Activated effector memory CD4-positive, alpha-beta T cell treated with Interleukin-2 at 50 U/mL for 16 hours (primary cell): ENCODE measurements at places on chromosomes 5 and 9.

- no peak for DNase-seq
These were observed 29.2 kb downstream of the STOM start for GRCh38 chr9:121340676-121341392.

DNA sequence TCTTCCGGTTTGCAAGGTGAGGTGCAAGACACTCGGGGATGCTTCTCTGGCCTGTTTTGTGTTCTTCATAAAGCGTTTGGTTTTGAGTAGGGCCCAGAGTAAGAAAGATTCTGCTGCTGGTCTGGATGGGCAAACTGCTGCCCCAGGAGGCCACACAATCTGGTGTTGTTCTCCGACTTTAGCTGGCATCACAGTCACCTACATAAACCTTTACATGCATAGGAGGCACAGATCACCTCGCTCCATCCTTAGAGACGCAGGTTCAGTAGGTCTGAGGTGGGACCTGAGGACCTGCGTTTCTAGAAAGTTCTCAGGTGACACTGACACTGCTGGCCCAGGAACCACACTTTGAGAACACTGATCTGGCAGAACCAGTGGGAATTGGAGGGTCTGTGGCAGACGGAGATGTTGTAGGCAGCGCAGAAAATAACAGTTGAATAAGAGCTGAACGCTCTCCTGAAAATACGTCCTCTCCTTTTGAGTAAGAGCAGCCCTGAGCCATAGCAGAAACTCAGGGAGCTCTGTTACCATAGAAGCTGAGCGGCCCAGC lies 3.9 kb upstream of the SLC6A3 start:
- no peak for DNase-seq

DNA sequence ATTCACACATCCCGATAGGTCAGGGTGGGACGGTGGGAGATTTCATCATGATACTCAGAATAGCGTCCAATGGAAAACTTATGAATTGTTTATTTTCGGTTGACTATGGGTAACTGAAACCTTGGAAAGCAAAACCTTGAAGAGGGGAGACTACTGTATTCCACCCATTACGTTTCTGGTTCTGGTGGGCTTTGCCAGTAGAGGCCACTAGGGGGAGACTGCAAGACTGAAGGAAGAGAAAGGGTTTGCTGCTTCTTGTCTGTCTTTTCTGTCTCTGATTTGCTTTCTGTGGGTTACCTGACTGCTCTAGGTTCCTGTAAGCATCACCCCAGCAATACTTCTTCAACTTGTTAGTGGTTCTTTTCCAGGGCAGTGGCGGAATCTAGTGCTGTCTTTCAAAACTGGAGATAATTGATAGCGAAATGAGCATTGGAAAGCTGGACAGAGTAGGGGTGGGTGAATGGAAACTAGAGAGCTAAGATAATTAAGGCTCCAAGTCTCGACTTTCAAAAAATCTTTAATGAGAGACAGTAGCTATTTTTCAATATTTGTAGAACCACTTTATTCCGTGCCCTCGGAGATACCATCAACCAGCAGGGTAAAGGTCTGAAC lies 27.0 kb downstream of the GRIN3A start:
- no peak for DNase-seq

DNA sequence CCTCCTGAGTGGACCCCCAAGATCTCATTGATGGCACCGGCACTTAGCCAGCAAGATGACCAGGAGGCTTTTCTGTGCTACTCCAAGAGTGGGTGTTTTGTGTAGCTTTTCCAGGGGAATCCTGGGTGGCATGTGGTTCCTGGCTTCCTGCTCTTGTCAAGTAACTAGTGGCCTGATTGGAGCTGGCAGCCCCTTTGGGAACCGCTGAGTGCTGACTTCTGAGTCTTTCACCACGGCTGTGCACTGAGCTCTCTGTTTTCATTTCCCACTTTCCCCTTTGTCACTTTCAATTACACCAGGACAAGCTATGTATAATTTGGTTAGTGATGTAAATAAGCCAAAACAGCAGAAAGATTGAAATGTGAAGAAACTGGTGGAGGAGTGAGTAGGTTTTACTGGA lies 255.4 kb downstream of the GOLPH3 start:
- DNase-seq = no peak

- peak; percentile 32 for DNase-seq
These were observed 18.3 kb upstream of the TERT start for GRCh38 chr5:1312993-1313833.

GRCh38 chr9:109107402-109108240 lies 12.1 kb downstream of the TMEM245 start:
- DNase-seq = no peak

- DNase-seq = no peak
These were observed 87.3 kb downstream of the SERINC5 start for GRCh38 chr5:80168388-80169028.

DNA sequence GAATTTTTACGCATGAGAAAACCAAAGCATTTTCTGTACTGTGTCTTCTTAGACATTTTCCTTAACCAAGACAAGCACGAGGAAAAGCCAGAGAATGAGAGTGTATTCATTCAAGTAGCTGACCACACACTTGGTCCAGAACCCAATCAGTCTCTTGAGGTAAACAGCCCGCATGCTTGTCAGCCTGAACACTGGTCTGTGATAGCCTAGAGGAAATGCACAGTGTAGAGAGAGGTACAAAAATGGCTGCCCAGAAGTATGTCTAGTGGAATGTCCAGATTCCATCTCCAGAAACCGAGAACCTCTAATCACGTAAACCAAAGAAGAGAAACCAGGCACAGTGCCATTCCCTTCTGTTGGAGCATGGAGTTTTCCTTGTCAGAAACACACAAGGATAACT lies 80.0 kb upstream of the SNX2 start:
- DNase-seq = no peak

DNA sequence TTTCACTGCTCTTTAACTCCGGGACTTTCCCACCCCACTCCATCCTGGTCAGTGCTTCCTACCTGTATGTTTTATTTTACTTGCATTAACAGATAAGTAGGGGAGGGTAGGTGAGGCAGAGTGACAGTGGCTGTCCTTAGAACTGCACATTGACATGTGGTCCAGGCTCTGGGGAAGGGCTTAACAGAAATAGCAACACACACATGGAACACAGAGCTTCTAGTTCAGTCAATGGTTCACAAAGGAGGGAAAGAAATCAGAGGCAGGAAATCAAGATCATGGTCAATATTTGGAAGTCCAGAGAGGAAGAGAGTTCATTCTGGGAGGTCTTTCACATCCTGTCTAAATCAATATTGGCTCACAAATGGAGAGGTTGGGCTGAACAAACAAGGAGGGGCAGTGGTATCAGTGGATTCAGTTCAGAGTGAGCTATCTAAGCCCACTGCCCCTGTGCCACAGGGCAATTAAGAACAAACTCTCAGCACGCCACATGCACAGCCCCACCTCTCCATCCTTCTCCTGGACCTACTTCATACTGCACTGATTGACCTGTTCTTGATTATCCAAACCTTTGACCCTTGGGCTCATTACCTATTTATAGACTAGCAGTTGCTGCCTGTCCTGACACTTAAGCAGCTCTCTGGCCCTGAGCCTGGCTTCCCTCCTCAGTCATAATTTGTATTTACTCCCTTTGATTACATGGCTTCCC lies 6.2 kb upstream of the VPS13A start:
- no peak for DNase-seq

GRCh38 chr5:115457571-115457970 lies 87.0 kb downstream of the FEM1C start:
- DNase-seq = no peak

DNA sequence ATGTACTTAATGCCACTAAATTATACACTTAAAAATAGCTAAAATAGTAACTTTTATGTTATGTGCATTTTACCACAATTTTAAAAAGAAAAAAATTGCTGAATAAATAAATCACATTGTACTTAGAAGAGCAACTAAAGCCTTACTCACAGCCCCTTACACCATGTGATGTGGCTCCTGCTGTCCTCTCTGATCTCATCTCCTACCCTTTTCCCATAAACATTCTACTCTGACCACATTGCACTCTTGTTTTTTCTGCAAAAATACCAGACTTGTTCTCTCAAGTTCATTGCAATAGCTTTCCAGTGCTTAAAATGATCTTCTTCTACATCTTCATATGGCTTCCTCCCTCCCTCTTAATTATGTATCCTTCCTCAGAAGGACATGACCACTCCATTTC lies 268.4 kb downstream of the ELAVL2 start:
- DNase-seq = no peak

- no peak for DNase-seq
These were observed 38.9 kb upstream of the TNFAIP8 start for GRCh38 chr5:119316906-119317305.

- DNase-seq = no peak
These were observed 121.2 kb downstream of the CHSY3 start for GRCh38 chr5:130025511-130025910.

GRCh38 chr9:82554381-82554780 lies 508.6 kb downstream of the RASEF start:
- no peak for DNase-seq

DNA sequence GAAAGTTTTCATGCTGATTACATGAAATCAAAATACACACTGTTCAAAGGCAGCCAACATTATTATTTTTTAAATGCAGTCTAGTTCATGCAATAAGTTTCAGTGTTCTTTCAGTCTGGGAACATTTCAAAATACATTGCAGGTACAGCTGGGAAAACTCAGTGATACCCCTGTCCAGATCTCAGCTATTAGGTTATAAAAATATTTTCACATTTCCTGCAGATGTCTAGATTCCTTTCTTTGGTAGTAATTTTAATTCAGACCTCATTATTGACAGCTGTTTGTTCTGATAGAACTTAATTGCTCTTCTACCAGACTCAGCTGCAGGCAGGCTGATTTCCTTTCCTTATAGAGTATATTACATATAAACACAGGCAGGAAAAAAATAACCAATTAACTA lies 556.8 kb upstream of the DMAC1 start:
- no peak for DNase-seq

- no peak for DNase-seq
These were observed 4.9 kb upstream of the LHX2 start for GRCh38 chr9:124006448-124007361.

DNA sequence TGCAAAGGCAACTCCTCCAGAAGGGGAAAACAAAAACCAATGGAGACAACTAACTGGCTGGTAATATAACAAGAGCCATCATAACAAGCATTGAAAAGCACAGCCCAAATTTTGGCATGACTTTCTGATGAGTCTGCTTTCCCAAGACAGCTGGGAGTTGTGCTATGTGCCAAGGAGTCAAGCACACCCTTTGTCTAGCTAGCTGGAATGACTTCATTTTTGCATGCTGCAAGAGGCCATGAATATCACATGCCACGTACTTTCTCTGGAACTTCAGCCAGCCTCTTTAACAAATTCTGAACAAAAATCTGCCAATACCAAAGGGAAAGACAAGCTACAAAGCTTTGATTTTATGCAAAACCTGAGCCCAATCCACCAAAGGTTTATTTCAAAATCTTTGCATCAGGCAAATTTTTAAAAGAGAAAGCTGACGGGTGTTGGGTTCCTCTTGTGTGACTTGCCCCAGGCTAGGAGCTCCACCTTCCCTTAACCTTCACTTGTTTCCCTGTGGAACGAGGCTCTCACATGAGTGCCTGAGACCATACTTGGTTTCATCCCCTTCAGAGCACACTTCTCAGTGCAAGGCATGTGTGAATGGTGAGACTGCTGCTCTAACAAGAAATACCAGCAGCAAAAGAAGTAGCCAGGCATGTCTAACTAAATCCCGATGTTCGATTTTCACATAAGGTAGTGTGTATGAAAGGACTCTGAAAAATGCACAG lies 47.3 kb downstream of the S1PR3 start:
- DNase-seq = no peak

DNA sequence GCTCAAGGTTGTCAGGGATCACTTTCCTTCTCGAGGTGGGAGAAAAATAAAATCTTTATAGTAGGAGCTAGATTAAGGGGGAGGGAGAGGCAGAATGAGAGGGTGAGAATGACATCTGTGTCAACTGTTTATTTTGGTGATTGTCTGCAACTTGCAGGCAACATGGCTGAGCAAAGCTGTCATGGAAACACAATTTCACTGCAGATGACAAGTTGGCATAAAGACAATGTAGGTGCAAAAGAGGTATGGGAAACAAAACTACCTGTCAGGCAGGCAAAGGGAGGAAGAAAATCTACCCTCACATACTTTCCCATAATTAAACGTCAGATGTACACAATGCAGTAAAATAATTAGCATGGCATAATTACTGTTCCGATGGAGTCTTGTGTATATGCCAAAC lies 167.4 kb downstream of the SLIT3 start:
- no peak for DNase-seq

- DNase-seq = no peak
These were observed 102.4 kb downstream of the ZNF354C start for GRCh38 chr5:179162351-179163235.

DNA sequence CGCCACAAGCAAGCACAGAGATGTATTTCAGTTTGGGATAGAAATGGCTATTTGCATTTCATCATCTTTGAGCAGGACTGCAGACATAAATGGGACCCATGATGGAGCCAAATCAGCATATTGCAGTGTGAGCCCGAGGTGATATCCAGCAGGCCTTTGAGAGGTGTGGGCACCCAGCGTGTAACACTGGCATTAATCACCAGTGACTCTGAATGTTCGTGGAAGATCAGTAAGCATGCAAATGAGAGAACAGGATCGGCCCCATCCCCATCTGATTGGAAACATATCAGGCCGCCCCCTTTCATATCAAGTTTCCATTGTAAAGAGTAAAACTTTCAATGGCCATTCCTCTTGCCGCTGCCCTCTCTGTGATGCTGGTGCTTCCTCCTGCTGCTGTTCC lies 84.0 kb downstream of the GTF3C4 start:
- no peak for DNase-seq

DNA sequence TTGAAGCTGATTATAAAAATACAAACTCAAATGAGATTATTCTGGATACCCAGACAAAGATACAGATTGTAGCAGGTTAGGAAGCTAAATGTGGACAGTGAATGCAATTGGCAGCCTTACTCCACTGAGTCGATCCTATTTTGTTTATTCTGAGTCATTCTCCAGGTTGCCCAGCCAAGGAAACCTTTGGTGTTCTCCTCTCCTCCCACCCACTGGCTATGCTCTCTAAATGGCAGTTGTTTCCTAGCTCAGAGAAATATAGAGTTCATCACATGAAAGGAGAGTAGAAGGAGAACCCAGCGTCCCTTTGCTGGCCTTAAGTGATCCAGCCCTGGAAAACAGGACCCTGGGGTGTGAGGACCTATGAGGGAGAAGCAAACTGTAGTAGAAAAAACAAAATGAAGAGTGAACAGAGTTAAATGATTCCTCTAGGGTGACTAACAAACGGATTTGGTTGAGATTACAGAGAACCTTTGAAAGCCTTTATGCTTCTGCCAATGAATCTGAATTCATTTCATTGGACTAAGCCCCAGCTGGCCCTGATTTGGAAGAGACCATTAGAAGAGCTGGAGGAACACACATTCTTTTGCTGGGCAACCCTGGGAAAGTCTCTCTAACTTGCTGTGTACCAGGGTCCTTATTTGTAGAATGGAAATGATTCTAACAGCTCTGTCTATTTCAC lies 95.1 kb downstream of the BRINP1 start:
- no peak for DNase-seq

GRCh38 chr5:34529581-34530331 lies 126.4 kb upstream of the RAI14 start:
- DNase-seq = no peak

DNA sequence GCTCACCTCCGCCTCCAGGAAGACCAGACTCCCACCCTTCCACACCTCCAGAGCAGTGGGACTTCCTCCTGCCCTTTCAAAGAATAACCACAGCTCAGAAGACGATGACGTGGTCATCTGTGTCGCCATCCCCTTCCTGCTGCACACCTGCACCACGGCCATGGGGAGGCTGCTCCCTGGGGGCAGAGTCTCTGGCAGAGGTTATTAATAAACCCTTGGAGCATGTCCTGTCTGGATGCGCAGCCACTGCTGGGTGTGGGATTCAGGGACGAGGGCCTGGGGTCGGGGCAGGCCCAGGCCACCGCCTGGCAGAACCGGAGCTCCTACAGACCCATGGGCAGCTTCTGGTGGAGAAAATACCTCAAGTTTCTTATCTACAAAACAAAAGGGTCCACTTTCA lies 5.0 kb downstream of the PAEP start:
- DNase-seq = no peak
